ENCODE measurements at places on chromosomes 6 and 20. TPM values are rescaled to one million over a fixed set of nuclear protein-coding genes. Genes with fewer than 3 reads are reported as not detected.
A peak's percentile ranks its signal among the peaks of the same experiment; 100 is the strongest.

Gene TBC1D22B
- 14.6 TPM for total RNA-seq

Gene ADTRP
- total RNA-seq, result 0.54 TPM

Gene TFB1M
- total RNA-seq, result 27.4 TPM

Gene CNPY3
- total RNA-seq, result 60.7 TPM

Gene CASS4
- 0.27 TPM for total RNA-seq

Gene HDGFL1
- total RNA-seq, result not detected

Gene C6orf163
- 5.9 TPM for total RNA-seq

Gene LPIN3
- 23.5 TPM for total RNA-seq

Gene VAPB
- total RNA-seq, result 92.7 TPM

DNA sequence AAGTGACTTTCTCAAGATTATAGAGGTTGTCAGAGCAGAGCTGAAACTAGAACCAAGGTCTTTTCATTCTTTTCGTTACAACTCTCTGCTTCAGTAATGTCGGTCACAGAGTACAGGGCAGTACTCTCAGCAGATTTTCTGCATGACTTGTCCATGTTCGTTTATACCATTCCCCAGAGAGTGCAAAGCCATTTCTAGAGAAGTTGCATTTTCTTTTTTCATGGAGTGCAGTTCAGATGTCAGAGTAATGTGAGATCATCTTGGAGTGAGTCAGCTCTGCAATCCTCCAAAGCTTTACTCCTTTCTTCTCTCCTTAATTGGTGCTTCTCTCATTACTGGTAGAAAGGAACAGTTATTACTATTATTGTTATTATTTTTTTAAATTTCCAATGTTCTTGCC lies 115.6 kb upstream of the B3GAT2 start:
- no peak for DNase-seq

DNA sequence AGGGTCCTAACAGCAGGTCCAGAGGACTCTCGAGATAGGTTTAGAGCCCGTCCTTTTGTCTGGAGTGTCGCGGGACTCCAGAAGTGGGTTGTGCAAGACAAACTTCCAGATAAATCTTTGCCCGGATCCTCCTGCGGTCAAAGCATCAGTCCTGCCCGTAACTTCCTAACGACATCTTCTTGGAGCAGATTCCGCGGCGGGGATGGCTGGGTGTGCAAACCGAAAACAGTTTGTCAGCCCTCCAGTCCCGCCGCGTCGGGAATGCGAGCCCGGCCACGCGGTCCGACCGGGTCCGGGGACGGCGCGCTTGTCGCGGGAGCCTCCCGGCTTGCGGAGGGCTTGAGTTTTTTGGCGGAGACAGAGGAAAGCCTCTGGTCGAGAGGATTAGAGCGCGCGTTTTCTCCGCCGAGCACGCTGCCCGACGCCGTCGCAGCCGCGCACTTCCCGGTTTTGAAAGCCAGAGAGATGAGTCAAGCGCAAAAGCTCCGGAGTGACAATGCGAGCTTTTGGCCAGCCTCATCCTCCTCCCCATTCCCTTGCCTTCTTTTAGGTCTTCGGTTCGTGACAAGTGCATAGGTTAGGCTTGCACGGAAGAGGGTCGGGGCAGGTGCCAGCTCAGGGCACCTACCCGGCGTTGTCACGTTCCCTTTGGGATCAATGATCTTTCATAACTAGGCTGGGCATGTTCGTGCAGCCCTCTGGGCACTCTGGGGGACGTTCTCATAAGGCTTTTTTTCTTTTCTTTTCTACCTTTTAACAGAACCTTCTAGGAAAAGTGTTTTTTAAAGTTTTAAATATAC lies 91.3 kb upstream of the PRDM1 start:
- peak; percentile 34 for DNase-seq

- DNase-seq, result no peak
Observed at GRCh38 chr20:16025084-16025483, 548.2 kb downstream of the KIF16B start.

GRCh38 chr6:79470728-79471127 lies 66.5 kb downstream of the LCA5 start:
- DNase-seq, result no peak

DNA sequence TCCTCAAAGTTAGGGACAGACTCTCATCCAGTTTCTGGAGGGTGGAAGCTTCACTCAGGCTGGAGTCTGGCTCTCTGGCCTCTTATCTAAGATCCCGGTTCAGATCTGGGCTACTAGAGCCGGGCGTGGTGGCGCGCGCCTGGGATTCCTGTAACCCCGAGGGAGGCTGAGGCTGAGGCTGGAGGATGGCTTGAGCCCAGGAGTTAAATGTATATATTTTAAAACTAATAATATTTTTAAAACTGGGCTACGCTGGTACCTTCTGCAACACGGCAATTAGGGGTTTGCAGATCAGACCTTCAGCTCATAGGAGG lies 710 bp upstream of the ZNF343 start:
- DNase-seq, result no peak

DNA sequence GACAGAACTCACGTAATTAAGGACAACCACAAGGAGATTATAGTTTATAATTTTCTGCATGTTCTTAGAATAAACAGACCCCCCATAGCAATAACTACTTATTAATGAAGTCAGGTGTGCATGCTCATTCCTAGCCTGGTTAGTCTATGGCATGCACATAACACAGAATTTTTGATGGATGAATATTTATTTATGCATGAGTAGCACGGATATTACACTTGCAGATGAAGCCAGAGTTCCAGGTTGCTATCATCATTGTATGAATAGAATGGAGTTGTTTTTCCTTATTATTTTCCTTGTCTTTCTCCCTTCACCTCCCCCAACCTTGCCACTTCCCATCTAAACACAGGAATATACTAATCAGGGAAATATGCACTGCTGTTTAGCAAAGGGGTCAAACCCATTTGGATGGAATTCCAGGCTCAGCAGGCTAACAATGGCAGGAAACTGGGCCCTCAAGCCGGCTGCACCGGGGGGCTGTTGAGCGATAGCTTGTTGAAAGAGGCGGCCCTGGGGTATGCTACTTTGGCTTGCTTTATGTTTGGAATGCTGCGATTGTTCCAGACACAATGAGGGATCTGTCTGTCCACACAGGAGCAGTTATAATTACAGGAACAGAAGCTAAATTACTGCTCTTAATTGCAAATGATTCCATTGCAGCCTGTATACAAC lies 112.6 kb downstream of the TMEM170B start:
- DNase-seq, result no peak

DNA sequence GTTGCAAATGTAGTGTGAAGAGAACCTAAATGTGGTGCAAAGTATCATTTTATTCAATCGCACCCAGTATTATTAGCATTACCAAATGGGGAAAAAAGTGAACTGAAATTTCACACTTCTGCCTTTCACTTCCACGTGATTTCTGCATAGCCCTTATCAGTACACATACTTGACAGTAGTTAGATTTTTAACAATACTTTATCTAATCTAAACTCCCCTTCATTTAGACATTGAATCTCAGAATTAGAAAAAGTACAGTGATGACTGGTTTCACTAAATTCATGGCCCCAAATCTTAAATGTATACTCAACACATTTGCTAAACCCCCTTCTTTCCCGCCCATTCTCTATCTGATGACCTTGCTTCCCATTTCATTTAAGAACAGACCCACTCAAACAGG lies 14.3 kb downstream of the STX7 start:
- DNase-seq, result no peak

DNA sequence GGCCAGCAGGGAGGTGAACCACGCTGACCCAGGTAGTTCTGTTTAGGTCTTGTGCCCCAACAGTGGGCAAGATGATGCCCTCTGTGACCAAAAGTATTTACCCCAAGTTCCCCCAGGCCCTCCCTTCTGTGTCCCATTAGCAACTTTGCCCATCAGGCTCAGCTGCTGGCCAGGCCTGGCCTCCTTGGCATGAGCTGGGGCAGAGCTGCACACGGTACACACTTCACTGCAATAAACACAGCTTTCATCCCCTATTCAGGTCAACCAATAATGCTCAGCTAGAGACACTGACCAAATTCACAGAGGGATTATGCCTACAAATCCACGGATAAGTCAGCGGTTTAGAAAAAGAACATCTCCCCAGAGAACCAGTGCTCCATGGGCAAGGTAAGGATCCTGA lies 103.7 kb downstream of the SLC23A2 start:
- no peak for DNase-seq

GRCh38 chr6:142357879-142358278 lies 56.1 kb downstream of the ADGRG6 start:
- DNase-seq, result no peak

DNA sequence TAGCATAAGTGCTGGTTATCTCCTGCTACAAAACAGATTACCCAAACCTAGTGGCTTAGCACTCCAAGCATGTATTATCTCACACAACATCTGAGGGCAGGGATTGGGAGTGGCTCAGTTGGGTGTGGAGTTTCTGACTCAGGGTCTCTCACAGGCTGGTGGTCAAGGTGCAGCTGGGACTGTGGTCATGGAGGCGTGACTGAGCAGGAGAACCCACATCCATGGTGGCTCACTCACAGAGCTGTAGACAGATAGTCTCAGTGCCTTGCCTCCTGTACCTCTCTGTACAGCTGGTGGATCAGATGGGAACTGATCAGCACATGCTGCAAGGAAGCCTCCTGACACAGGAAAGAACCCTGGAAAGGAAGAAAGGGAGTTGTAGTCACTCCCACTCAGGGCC lies 83.1 kb upstream of the CST7 start:
- no peak for DNase-seq

GRCh38 chr20:34269996-34270627 lies 28.9 kb downstream of the ASIP start:
- no peak for DNase-seq

DNA sequence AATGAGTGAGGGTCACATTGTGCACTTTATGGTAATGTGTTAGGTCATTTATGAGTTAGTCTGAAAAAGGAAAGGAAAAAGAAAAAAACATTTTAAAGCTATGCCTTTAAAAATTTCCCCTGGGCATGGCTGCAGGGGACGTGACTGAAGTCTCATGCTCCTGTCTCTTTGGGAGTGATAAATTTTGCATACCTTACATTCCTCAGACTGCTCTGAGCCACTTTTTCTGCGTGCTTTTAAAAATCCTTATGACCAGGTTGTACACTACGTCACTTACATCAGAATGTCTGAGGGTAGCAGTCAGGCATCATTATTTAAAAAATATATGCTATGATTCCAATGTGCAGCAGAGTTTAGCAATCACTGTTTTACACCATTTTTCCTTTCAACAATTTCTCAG lies 121.2 kb downstream of the RFPL4B start:
- no peak for DNase-seq

GRCh38 chr20:33894798-33895197 lies 83.7 kb downstream of the CHMP4B start:
- no peak for DNase-seq

DNA sequence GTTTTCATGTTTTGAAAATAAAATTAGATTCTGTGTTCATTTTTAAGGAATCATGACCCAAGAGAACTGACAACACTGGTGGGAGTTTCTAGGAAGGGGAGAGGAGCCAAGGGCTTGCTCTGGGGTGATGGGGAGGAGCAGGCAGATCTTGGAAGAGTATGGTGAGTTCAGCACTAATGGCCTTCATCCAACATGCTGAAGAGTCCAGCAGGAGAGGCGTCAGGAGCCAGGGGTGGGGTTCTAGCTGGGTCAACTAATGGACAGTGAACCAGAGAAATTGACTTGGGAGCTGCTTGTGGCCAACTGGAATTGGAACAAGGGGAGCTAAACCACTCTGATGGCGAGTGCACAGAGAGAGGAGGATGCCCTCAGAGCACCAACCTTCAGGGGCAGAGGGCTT lies 107.1 kb downstream of the MRPL14 start:
- no peak for DNase-seq

DNA sequence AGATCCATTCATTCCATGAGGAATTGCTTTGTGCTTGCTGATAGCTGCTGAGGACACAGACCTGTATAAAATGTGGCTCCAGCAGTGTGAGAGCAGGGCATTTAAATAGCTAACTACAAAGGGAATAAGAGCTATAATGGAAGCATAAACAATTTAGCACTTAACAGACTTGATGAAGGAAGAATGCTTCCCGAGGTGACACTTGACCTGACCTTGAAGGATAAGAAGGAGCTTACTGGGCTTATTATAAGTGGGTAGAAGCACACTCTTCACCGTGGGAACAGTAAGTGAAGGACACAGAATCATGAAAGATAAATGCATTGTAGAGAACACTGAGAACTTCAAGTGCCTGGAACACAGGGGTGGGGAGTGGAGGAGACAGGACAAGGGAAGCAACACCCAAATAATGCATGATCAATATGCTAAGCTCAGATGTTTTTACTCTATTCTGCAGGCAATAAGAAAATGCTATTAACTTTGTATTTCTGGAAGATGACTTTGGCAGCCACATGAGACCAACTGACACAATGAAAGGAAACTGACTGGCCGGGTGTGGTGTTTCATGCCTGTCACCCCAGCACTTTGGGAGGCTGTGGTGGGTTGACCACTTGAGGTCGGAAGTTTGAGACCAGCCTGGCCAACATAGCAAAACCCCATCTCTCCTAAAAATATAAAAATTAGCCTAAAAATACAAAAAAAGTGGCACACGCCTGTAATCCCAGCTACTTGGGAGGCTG lies 84.2 kb downstream of the EPB41L2 start:
- no peak for DNase-seq

- no peak for DNase-seq
Observed at GRCh38 chr20:32678948-32679347, 5.2 kb upstream of the C20orf203 start.

DNA sequence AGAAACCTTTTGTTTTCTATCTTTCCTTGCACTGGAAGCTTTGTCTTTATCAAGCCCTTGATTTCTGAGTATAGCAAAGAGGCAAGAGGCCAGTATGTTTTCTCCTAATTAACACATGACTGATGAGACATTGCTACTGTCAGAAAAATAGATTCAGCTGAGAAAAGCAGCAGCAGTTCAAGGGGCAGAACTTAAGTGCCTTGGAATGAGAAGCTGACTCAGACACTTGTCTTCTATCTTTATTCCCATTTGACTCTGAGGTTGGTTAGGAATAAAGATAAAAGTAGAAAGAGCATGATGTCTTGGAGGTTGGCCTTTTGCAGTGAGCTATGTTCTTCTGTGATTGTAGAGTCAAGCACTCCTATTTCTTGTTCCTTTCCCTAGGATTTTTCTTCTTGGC lies 79.1 kb upstream of the MAN1A1 start:
- no peak for DNase-seq

- DNase-seq, result no peak
Observed at GRCh38 chr6:110017946-110018345, 39.8 kb downstream of the GPR6 start.

GRCh38 chr6:110554966-110555460 lies 78.6 kb upstream of the SLC22A16 start:
- no peak for DNase-seq

DNA sequence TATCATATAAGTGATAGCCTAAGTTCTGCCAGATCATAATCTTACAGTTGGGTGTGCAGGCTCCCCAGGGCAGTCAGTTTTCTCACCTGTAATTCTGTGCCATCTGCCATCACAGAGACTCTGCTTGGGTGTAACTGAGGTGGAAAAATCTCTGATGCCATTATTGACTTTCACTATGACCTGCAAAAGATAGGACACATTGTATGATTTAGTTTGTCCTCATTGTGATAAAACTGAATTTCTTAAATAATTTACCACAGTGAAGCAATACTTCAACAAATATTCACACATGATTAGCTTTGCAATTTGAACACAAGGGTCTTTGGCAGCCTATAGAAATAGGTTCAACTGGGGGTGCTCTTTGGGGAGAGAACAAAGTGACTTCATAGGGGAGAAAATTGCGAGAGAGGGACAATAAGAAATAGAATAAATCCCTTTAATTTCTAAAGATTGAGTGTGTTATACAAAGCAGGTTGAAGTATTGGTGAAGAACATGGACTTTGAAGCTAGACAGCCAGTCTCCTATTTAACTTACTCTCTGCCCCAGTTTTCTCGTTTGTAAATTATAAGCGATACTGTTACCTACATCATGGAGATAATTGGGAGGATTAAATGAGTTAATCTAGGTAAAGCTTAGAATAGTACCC lies 27.3 kb downstream of the FAM229B start:
- no peak for DNase-seq

GRCh38 chr6:166566026-166567011 lies 20.2 kb downstream of the RAMACL start:
- DNase-seq, result no peak

Data from Calu3 (cell line).